ENCODE measurements at places on chromosomes 6 and 20.

DNA sequence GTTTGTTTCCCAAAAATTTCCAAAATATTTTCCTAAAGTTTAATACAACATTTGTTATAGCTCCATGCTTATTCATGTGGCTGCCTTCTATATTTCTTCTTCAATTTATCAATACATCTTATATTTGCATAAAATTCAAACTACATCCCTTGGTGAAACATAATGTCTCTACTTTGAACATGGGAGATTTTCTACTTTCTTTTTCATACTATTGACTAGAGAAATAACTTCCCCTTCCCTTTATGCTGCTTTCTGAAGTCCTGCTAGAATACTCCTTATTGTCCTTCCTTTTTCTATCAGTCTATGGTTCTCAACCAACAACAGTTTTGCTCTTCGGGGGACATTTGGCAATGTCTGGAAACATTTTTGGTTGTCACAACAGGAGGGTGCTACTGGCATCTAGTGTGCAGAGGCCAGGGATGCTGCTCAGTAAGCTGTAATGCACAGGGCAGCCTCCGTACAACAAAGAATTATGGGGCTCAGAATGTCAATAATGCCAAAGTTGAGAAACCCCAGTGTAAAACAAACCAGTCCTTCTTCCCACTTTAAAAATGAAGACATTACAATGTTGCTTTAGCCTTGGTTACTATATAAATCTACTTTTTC is 29.9 kb downstream of the MKKS start:
- DNase-seq = no peak

DNA sequence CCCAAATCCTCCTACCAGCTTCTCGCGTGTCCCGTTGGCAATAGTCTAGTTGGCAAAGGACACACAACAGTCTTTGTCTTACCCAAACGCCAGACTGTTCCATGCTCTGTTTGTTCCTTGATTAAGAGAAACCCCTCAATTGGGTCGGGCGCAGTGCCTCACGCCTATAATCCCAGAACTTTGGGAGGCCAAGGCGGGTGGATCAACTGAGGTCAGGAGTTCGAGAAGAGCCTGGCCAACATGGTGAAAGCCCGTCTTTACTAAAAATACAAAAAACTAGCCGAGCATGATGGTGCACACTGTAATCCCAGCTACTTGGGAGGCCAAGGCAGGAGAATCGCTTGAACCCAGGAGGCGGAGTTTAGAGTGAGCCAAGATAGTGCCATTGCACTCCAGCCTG is 153.7 kb downstream of the GRM4 start:
- DNase-seq = no peak

- DNase-seq = no peak
These were observed 42.0 kb downstream of the JARID2 start for GRCh38 chr6:15287670-15288375.

DNA sequence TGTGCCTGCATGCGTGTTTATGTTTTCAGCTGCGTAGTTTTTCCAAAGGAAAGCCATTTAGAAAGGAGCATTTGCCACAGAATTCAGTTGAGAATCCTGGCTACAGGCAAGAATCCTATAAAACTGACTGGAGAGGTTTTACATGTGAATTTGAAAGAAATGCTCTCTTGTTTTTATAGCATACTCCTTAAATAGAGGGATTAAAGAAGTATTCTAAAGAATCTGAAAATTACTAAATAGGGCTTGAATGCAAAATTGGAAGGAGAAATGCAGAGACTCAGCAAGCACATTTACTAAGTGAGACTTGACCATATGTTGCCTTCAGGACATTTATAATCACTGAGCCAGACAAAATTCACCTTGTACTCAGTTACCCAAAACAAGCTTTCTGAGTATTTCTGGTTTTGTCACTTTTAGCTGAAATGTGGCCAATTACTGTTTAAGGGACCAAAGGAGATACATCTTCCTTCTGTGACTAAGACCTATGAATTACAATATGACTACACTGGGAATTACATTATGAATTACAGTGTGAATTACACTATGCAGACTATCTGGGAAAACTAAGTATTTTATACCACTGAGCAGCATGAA is 107.4 kb upstream of the ASCC3 start:
- DNase-seq = no peak

DNA sequence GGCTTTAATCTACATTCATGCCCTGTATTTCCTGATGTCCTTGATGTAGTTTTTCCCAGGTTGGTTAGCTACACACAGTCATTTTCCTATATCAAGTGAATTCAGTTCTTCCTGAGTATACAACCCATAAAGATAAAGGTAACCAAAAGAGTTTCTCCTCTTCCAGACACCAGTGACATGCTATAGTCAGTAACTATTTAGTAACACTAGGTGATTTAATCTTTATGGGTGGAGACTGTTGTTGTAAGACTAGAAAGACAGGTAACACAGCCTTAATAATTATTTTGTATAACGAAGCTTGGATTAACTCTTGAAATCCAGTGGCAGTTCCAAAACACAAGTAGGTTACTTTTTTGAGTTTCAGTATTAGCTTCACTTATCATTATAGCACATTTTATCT is 17.6 kb downstream of the MCUR1 start:
- no peak for DNase-seq

DNA sequence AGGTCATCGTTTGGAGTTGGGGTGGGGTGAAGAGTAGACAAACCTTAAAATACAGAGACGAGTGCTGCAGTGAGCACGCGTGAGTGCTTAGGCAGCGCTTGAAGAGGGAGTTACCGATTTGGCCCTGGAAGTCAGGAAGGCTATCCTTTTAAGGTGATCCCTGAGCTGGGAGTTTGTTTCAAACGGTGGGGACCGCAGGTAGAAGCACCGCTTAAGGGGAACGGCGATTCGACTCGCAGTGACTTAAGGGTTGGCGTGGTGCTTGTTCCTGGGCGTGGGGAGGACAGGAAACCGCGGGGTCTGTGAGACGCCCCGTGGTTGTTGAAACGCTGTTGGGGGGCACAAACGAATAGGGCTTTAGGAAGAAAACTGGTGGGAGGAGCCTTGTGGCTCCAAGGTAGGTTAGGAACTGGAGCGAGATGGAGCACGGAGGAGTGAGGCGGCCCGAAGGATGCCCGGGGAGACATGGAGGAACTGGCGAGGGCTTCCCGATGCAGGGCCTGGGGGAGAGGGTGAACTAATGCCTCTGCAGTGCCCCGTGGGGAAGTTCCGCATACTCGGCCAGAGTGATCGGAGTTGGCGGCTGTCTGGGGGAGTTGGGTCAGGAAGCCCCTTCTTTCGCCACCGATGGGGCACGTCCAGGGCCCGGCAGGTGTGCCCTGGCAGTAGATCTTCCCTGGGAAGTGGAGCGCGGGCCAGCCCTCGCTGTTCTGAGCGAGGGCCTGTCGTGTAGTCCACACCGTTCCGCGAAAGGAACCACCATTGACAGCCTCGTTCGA is 1.3 kb upstream of the CDYL start:
- peak; percentile 30 for DNase-seq

Data from CD4-positive, alpha-beta T cell treated with Interleukin-10 for 1 hour (primary cell).